GM12892 (cell line): ENCODE measurements at places on chromosomes 7 and 10.

DNA sequence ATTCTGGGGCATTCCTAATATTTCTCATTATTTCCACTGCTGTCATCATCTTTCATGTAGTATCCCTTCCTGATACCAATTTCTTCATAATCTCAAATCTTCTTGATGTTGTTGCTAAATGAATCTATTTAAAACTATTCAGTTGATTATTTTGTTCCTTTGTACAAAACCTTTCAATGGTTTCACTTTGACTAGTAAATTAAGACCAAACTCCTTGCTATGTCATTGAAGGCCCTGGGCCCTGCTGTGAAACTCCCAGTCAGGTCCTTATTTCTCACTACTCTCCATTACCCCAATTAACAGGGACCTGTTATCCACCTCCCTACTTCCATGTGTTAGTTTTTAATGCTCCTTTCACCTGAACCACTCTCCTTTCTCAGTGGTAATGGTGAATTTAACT, 97.0 kb downstream of the CTTNBP2 start:
- no peak for DNase-seq

GRCh38 chr7:147523056-147523455, 1067.5 kb upstream of the C7orf33 start:
- DNase-seq = no peak

DNA sequence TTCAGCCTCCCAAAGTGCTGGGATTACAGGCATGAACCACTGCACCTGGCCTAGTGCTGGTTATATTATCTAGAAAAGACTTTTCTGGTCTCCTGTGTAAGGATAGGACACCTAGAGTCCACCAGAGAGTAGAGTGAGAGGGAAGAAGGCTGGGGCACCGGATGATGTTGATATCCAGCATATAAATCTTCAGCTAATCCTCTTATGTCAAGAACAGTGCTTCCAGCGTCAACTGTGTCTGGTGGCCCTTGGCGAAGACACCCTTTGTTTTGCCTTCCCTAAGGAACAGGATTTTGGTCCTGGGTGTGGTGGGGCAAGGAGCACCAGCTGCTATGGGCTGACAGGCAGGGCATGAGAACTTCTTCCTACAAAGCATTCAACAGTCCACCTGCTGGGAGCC, 16.3 kb upstream of the INMT start:
- DNase-seq = no peak

DNA sequence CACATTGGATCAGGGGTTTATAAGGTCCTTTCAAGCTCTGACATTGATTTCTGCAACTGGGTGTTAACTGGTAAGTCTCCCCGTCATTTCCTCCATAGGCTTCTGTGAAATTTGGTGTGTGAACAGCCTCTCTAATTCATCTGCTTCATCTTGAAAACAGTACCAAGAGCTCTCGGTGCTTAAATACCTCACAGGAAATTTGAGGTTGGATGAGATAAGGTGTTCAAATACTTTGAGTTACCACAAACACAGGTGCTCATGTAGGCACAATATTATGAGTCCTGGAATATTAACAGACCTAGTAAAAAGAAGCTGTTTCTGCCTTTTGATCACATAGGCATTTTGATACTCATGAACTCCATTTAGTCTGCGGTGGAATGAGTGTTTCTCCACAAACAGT, 85.2 kb downstream of the RTKN2 start:
- DNase-seq = peak; percentile 31

DNA sequence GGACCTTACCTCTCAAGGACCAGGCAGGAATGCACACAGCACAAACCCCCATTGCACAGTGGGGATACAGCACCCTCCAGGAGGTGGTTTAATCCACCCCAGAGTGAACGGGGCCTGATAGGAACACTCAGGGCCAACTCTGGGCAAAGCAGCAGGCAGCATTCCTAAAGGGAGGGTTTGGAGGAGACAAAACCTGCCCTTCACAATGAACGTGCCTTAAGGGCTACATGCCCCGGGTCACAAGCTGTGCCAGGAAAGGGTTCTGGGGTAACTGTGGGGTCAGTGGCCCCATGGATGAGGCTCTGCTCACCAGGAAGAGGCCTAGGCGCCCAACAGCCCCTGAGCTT, 1.1 kb downstream of the GPRIN2 start:
- DNase-seq = no peak

GRCh38 chr7:101933028-101933427, 115.6 kb downstream of the CUX1 start:
- no peak for DNase-seq

DNA sequence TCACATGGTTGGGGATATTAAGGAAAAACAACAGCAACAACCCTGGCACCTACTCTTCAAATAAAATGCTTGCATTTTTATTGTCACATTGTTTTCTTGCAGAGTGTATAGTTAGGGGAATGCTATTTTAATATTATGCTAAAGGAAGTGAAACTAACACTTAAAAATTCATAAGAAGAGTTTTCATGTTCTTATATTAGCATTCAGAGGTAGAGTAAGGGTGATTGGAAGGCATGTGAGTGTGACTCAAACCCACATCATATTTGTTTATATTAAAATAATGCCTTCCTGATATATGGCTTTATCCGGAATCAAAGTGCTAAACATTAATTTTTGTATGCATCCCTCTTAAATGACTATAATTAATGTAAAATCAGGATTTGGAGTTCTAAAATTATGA, 59.8 kb upstream of the TES start:
- no peak for DNase-seq

DNA sequence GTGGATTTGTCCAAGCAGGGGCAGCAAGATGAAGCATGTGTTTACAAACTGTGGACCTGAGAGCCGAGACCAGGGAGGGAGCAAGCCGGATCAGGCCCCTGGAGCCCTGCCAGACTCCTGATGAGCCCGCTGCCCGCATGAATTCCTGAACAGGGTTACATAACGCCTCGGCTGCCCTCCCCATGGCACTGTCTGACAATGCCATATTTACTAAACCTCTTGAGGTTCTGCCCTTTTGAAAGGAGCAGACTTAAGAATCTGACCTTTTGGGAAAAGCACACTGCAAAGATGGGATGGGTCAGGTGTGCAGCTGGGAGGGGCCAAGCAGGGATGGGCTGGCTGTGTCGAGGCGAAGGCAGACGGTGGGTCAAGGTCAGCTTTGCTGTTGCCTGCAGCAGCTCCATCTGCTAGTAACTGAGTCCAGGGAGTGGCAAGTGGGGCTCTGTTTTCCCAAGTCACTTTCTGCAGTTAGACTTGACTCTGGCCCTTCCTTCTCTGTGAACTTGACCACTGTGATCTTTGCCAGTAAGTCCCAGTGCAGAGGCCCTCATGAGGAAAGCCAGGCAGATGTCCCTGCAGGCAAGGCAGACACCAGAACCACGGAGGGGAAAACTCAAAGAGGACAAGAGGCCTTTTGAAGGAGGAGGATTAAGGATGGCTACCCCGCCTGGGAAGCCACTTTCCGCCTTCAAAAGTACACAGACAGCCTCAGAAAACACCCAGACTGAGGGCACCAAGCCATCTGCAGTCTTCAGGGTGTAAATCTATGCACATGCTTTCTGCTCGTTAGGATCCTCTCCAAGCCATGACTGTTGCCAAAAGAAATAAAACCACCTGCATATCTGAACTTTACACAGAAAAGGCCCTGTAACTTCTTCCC, 175.8 kb downstream of the TNS3 start:
- DNase-seq = no peak

DNA sequence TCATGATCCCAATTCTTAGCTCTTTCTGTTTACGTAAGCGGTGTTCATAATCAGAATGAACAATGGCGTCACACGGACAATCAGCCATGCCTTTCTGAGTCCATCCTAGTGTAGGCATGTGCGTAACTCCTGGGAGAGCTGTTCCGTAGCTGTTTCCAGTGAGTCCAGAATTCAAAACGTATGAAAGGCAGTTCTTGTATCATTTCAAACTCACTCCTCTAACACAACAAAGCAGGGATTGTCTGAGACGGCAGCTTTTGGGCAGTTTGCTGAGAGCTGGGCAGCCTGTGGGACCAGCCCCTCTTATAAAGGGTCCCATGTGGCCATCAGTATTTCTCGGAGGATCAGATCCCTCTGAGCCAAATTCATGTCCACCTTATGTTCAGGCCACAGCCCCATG, 43.4 kb downstream of the PSPH start:
- no peak for DNase-seq

DNA sequence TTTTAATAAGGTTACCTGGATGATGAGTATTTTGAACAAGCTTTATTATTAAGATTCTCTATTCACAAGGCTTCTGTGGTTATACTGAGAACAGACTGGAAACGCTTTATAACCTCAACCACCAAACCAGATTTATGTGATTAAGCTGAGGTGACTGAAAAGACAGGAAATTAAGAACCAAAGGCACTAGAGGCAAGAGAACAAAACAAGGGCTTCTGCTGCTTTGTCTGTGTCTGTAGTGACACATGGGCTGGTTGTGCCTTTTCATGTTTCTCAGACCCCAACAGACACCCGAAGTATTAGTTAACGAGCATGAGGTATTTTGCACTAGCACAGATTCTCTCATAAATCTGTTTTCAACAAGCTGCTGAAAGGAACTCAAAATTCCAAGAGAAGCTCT, 64.4 kb downstream of the RAPGEF5 start:
- DNase-seq = no peak

GRCh38 chr7:140333223-140333622, 65.1 kb downstream of the SLC37A3 start:
- DNase-seq = no peak

GRCh38 chr10:69317175-69317604, 38.9 kb downstream of the HK1 start:
- peak; percentile 56 for DNase-seq

DNA sequence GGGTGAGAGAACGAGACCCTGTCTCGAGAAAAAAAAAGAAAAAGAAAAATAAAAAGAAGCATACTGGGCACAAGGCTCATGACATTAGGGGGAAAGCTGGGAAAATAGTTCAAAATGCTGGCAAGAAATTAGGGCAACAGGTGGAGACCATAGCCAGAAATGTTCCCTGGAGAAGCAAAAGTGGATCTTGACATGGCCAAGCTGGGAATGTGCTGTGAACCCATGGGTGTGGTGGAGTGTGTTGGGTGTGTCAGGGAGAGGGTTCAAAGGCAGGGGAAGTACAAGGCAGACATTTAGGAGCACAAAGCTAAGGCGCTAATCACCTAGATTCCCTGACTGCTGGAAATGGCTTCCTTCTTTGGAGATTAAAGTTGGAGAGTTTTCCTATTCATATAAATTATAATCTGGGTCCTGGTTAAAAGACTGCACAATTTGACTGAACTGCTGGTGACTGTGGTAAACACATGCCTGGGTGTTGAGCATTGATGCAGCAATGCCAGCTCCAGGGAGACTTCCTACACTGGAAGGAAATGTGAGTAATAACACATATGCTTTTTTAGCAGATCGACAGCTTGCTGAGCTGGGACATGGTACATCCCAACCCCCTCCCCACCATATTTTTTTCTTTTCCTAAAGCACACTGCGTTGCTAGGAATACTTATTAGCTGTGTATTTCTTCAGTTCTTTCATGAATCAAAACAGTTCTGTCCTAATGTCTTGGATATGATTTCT, 70.1 kb upstream of the ARHGAP21 start:
- no peak for DNase-seq

GRCh38 chr10:128796396-128796912, 670.2 kb upstream of the MKI67 start:
- DNase-seq = no peak

- no peak for DNase-seq
Observed at GRCh38 chr10:79331226-79331625, 16.0 kb upstream of the PPIF start.

DNA sequence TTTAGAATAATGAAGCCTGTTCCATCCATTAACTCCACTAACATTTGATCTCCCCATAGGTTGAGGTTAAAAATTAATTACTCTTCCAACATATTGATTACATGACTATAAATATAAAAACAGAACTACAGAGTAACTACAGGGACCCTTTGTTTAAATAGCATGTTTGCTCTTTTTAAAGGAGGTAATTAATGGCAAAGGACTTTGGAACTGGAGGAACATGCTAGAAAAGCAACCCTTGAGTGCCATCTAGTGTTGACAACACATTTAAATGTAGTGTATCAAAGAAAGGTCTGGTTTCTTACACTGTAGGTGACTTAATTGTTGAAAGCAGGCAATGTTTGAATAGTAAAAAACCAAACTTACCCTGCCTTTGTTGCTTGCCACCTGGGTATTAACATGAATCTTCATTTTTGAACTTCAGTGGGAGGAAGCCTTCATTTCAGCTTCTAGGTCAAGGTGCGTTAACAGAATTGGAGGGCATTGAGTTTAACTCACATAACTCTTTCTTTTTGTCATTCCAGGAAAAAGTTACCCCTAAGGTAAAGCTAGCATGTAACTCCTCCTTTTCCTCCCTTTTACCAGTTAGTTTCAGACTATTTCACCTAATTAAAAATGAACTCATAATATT, 52.6 kb upstream of the CAPZA2 start:
- no peak for DNase-seq

DNA sequence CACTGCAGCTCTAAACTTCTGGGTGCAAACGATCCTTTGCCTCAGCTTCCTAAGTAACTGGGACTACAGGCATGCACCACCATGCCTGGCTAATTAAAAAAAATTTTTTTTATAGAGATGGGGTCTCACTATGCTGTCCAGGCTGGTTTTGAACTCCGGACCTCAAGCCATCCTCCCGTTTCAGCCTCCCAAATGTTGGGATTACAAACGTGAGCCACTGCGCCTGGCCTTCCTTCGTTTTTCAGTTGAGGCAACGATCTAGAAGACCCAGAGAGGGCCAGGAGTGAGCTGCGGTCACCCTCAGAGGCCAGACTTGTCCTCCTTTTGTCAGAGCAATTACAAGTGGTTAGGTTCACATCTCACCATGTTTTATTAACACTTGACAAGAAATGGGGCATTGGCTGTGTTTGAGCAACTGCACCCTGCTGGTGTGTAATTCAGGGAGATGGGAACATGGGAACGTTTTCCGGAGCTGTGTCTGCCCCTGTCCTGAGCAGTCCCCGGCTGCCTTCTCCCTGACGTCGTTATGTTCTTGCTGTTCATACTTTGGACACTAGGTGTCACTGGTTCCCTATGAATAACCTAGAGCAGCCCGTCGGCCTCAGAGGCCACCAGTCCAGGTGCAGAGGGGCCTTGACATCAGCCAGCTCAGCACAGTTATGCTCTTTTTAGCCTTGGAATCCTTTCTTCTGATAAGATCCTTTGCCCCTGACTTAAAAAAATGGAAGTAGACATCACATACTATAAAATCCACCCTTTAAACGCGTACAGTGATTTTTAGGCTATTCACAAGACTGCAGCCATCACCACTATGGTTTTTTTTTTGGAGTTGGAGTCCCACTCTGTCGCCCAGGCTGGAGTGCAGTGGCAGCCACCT, 375.0 kb downstream of the TYW1 start:
- peak; percentile 59 for DNase-seq

GRCh38 chr7:74026903-74027682, 880 bp upstream of the ELN start:
- peak; percentile 77 for DNase-seq

DNA sequence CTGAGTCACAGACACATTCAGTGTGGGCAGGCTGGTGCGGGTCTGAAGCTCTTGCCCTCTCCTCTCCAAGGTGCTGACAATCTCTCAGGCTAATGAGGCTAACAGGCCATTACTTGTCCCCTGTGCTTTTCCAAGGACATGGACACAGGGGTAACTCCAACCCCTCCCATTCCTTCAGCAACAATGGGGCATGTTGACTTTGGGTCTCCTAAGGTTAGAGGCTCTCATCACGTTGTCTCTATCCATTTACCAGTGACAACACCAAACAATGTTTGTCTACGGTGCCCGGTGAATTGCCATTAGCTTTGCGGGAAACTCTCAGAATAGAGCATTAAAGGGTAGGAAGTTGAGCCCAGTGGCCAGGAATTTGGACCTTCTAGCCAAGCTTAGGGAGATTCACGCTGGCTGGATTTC, 101.6 kb upstream of the TNS3 start:
- DNase-seq = no peak
